ENCODE measurements at places on chromosomes 5 and 9.

DNA sequence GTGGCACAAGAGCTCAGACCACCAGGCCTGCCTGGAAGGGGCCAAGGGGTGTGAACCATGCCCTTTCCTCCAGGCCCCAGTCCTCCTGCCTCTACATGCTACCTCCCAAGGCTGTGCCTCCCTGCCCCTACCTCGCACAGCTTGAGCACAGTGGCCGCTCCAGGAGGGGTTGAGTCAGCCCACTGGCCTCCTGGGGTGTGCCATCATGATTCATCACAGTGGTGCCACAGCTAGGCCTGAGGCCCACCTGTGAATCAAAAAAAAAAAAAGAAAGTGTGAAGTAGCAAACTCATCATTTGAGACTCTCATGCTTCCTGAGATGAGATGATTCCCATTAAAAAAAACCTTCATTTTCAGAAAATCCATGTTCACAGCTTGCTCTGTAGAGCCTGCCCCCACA is 240.5 kb downstream of the HSPA4 start:
- peak; percentile 89 for DNase-seq

DNA sequence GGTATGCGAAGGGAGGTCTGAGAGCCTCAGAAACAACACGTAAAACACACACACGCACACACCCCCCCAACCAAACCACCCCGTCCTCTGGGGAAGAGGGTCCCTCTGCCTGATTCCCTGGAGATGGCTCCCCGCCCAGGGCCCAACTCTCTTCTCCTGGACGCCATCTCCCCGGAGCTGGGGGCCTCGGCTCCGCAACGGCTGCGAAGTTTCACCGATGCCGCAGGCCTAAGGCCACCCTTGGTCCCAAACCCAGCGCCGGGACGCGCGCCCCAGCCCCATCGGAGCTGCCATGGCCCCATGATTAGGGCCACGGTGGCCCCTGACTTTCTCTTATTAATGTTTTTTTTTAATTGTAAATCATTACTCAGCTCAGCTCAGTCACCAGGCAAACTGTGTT is 181.4 kb upstream of the TBCA start:
- DNase-seq = no peak

GRCh38 chr5:63053019-63053638 is 474.5 kb downstream of the LRRC70 start:
- DNase-seq = no peak

DNA sequence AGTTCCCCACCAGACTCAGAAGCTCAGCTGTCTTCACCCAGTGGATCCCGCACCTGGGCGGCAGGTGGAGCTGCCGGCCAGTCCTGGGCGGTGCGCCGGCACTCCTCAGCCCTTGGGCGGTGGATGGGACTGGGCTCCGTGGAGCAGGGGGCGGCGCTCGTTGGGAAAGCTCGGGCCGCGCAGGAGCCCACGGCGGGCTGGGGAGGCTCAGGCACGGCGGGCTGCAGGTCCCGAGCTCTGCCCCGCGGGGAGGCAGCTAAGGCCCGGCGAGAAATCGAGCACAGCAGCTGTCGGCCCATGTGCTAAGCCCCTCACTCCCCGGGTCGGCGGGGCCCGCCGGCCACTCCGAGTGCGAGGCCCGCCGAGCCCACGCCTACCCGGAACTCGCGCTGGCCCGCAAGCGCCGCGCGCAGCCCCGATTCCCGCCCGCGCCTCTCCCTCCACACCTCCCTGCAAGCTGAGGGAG is 560.0 kb downstream of the BRINP1 start:
- no peak for DNase-seq
